ENCODE measurements at places on chromosomes 7 and 10.

- peak; percentile 35 for DNase-seq
Measured at GRCh38 chr7:116633131-116633988, 38.6 kb upstream of the MET start.

GRCh38 chr10:48792687-48793096 lies 108.0 kb downstream of the WDFY4 start:
- DNase-seq: peak; percentile 82

- no peak for DNase-seq
Measured at GRCh38 chr7:71457846-71458590, 326.1 kb downstream of the GALNT17 start.

- DNase-seq: no peak
Measured at GRCh38 chr7:27166531-27167505, 1.5 kb upstream of the HOXA9 start.

GRCh38 chr7:157520249-157520648 lies 183.4 kb downstream of the DNAJB6 start:
- DNase-seq: no peak

DNA sequence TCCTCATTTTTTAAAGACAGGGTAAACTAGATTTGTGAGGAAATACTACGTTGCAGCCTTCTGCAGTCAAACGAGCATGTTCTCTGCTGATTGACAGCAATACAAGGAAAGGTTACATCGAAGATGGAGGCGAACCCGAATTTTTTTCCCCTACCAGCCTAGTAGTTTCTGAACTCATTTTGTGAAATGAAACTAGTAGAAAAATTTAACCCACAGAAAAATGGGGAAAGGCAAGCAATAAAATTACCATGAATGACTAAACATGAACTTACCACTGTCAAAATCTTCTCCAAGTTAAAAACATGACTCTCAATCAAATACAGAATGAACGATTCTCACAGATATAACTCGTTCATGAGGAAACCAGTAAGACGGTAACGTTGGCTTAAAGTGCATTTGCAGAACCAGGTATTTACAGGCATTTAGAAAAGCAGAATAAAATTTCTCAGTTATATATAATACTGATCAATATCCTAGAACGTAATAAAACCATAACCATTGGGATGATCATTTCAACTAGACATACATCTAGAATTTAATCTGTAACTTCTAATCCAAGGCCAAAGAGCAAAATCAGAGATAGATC lies 73.9 kb downstream of the CELF2 start:
- DNase-seq: no peak

DNA sequence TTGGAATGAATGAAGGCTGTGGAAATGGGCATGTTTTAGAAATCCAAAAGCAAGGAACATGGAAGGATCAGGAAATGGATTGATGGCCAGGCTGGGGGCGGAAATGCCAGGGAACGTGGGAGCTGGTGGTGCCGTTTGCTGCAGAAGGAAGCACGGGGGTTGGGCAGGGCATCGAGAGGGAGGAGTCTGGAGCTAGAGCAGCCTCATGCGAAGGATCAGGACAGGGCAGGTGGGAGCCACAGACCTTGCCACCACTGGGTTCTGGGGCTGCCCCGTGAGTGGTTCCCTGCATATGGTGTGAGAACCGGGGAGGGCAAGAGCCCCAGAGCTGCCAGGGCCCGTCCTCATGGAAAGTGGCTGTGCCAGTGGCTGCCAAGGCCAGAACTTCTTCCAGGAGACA lies 193.8 kb upstream of the ZNF32 start:
- no peak for DNase-seq

- DNase-seq: no peak
Measured at GRCh38 chr7:40135317-40135610, 459 bp downstream of the SUGCT start.

GRCh38 chr10:35316218-35316967 lies 19.9 kb upstream of the CCNY start:
- DNase-seq: no peak

DNA sequence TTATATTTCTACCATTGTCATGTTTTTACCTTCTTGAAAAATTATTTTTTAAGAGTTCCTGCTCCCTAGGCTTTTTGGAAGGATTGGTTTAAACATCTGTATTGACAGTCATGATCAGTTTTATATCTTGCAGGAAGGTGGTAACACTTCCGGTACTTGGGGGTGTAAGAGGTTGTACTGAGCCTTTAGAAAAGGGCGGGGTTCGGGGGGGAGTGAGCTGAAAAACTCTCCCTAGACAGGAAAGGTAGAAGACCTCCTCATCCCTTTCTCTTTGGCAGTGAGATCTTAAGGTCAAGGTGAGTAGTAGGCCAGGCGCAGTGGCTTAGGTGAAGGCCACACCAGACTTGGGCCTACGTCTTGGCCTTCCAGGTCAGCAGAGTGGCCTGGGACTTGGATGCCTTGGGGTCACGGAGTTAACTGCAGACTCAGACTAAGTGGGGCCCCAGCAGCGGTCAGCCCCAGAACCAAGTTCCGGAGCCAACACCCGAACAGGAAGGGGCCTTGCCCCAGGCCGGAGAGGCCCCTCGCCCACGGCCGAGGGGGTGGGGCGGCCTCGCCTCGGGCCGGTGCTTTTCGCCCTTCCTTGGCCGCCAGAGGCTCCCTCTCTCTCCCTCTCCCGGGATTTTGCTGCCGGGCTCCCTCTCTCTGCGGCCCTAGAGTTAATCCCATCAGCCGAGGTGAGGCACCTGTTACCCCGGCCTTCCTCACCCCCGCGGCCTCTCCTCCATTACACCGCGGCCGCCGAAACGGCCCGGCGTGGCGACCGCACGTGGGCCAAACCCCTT lies at the start of gene PPP1R9A:
PPP1R9A (plus strand) TSS at position 569 of the 785 bp plus-strand sequence. CDS start 2,520 bp downstream, outside the sequence.
- DNase-seq: peak; percentile 20

DNA sequence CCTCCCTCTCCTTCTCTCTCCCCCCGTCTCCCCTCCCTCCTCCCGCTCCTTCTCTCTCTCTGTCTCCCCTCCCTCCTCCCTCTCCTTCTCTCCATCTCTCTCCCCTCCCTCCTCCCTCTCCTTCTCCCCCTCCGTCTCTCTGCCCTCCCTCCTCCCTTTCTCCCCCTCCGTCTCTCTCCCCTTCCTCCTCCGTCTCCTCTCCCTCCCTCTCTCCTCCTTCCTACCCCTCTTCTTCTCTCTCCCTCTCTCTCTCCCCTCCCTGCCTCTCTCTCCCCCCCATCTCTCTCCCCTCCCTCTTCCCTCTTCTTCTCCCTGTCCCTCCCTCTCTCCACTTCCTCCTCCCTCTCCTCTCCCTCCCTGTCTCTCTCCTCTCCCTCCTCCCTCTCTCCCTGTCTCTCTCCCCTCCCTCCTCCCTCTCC lies 32.2 kb downstream of the AP5Z1 start:
- DNase-seq: no peak

DNA sequence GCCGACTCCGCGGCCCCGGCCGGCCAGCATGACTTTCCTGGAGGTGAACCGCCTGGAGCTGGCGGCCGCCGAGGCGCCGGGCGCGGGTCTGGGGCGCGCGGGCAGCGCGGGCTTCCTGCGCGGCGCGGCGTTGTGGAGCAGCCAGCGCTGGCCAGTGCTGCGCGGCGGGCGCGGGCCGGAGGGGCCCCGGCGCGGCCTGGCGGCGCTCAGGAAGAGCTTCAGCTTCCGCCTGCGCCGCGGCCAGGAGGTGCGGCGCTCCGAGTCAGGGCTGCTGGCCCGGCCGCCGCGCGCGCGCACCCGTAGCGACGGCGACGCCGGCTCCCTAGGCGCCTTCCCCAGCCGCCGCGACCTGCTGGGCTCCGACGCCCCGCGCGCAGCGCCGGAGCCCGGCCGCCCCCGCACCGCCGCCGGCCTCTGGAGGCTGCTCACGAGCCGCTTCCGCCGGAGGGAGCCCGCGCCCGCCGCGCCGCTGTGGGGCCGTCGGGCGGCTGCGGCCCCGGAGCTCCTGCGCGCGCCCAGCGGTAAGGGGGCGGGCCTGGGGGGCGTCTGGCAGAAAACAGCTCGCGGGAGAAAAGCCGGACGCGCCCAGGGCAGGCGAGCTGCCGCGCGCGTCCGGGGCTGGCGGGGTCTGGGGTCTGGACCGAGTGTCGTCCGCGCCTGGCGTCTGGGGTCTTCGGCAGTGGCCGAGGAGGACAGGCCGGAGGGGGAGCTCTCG lies 29.0 kb downstream of the AGAP3 start:
- peak; percentile 32 for DNase-seq

- DNase-seq: no peak
Measured at GRCh38 chr10:77223526-77224460, 413.8 kb downstream of the KCNMA1 start.

- no peak for DNase-seq
Measured at GRCh38 chr7:83562960-83563359, 86.0 kb downstream of the SEMA3E start.

DNA sequence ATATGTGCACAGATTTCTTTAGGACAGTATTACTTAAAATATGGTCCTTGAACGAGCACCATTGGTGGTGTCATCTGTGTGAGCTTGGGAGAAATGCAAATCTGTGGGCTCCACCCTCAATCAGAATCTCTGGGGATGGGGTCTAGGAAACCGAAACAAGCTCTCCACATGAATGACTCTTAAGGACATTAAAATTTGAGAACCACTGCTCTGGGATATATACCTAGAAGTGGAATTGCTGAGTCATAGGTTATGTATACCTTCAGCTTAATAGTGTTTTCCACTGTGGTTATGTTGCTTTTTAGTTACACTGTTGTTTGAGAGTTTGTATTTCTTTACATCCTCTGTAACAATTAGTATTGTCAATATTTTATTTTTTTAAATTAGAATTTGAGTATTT lies 24.0 kb downstream of the ZNRF2 start:
- DNase-seq: no peak

GRCh38 chr7:2197436-2198155 lies 35.1 kb downstream of the MAD1L1 start:
- no peak for DNase-seq

DNA sequence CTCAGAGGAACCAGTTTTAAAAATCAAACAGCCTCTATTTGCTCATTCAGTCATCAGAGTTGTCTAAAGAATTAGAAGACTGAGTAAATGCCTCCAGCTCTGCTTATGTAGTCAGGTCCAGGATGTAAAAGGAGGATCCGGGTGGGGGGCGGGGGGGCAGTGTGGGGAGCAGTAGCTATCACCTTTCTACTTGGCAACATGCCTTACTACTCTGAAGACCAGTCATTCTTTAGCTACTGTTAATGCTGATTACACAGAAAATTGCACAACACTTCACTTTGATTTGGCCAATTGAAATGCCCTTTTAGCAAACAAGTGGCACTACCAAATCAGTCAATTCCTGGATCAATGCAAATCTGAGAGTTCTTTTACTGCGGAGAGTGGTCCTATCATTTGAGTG lies 164.2 kb downstream of the NXPH1 start:
- no peak for DNase-seq

DNA sequence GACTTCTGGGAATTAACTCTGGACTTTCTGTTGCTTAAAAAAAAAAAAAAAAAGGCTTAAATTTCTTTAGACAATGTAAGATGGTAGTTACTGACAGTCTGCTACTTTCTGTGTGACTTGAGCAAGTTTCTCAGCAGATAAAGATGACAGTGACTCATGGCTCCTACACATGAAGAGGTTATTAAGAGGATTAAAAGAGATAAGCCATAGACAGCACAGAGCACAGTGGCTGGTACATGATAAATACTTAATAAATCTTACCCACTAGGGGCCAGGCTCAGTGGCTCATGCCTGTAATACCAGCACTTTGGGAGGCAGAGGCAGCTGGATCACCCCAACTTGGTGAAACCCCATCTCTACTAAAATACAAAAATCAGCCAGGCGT lies 174.8 kb downstream of the JAZF1 start:
- no peak for DNase-seq

DNA sequence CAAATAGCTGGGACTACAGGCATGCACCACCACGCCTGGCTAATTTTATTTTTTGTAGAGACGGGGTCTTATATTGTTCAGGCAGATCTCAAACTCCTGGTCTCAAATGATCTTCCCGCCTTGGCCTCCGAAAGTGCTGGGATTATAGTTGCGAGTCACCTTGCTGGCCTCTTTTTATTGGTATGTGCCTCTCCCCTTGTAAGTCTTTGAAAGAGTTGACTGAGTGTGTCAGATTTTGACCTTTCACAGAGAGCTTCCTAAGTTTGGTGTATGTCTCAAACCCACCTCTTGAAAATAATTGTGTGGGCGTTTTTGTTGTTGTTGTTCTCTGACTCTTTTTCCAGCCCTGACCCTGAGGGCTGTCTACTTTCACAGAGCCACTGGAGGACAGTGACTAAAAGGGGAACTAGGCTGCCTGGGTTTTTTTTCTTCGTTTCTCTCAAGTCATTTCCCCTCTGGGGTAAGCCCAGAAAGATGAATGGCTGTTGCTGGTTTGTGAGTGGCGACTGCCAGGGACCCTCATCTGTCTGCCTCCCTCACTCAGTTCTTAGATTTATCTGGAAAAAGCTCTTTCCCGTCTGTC lies 262.8 kb downstream of the ZEB1 start:
- DNase-seq: no peak

- DNase-seq: no peak
Measured at GRCh38 chr10:8242295-8242872, 187.9 kb downstream of the GATA3 start.

GRCh38 chr7:148390381-148390780 lies 200.2 kb upstream of the C7orf33 start:
- no peak for DNase-seq

DNA sequence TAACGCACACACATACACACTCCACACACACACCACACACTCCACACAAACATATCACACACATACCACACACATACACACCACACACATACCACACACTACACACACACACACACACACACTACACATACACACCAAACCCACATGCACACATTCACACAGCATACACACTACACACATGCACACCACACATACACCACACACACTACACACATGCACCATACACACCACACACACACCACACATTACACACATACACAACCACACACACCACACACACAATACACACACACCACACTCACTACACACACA lies 66.3 kb downstream of the MKI67 start:
- DNase-seq: no peak

- DNase-seq: no peak
Measured at GRCh38 chr10:6431861-6432260, 148.2 kb downstream of the PRKCQ start.

DNA sequence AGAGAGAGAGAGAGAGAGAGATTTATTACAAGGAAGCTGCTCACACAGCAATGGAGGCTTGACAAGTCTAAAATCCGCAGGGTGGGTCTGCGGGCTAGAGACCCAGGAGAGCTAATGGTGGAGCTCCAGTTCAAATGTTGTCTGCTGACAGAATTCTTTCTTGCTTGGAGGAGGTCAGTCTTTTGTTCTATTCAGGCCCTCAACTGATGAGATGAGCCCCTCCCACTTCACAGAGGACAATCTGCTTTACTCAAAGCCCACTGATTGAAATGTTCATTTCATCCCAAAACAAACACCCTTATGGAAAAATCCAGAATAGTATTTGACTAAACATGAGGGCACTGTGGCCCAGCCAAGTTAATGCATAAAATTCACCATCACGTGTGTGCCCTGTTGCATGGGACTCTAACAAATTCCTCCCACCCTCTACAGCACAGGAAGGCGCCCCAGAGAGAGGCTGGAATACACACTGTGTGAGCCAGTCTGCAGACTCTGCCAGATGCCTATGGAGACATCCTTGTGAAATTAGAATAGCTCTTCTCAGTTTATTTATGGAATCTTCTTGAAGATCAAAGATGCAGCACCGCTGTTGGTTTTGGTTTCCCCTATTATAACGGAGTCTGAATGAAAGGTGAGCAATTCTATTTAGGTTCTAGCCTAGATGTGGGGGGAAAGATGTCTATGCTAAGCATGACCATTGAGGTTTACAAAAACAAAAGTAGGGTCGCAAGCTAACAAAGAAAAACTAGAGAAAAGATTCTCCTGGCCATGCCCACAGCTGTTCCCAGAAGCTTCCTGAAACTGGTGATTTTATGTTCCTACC lies 123.0 kb upstream of the SFMBT2 start:
- DNase-seq: no peak
